ENCODE measurements at places on chromosomes 5 and 9. TPM values are rescaled to one million over a fixed set of nuclear protein-coding genes. Genes with fewer than 3 reads are reported as not detected.

DNA sequence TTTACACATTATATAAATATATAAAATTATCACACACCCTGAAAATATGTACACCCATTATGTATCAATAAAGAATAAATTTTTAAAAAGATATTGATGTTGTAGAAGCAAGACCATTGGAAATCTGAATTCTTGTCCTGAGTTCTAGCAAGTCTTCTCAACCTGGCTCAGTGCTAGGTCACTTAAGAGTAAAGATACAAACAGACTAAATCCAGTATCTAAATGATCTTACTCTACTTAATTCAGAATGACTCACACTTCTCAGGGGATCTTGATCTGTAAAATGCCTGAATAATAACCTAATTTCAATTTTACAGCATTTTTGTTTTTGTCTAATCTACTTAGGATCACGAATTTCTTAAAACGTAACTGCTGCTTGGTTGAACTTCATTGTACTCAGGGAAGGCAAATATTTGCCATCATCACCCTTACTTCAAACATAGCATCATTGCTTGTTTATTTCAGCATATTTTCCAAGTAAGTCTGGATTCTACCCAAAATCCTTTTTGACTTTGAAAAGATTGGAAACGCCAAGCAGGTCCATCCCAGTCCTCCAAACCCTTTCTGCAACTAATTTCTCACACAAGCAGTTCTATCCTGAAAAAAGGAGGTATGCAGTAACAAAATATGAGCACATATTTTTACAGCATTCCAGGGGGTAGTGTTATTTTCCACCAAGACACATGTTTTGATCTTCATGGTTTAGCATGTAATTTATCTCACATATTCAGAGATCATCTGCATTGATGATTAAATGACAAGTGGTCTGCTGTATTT, 582.6 kb downstream of the PSAT1 start:
- H3K4me3 ChIP-seq = no peak overlapping the region
- DNase-seq = peak; percentile 29
- H3K27ac ChIP-seq = peak overlapping the region; percentile 38
- H3K27me3 ChIP-seq = no peaks in the 10 kb centered on the region
- no peaks in the 10 kb centered on the region for H3K36me3 ChIP-seq

GABRB2 gene
- not detected for total RNA-seq

DNA sequence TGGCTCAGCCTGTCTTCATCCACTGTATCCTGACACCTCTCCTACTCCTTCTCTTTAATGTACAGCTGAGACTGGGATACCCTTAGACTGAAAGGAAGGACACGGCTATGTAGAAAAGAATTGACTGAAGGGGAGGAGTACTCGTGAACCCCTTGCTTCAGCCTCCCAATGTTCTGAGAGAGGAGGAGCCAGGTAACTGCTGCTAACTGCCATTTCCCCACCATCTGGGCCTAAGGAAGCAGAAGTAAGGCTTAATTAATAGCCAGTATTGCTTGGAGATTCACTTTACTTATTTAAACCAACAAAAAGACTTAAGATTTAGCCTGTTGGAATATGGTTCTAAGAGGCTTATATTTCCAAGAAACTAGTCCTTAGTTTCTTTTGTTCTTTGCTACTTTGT, 18.8 kb upstream of the RGS3 start:
- H3K4me1 ChIP-seq = no peaks in the 10 kb centered on the region
- H3K4me3 ChIP-seq = no peak overlapping the region
- H3K27ac ChIP-seq = no peak overlapping the region
- no peaks in the 10 kb centered on the region for H3K36me3 ChIP-seq

DNA sequence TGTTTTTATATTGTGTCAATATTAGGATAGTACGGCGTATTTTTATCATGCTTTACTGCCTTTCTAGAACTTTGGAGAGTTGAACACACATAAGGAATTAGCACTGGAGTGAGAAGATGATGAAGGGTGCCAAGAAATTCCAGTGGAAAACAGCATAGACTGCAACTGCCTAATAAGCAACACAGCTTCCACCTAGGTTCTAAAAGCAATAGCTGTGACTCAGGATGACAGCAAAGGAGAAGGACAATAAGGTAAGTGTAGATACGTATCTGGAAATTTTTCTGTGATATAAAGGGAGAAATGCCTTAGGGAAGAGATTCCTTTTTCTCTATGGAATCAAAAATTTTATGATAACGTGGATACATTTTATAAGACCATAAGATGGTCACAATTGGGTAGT, 7.4 kb downstream of the PTPRD start:
- H3K36me3 ChIP-seq = no peaks in the 10 kb centered on the region
- H3K27ac ChIP-seq = no peak overlapping the region
- H3K27me3 ChIP-seq = no peaks in the 10 kb centered on the region
- peak; percentile 17 for DNase-seq

DNA sequence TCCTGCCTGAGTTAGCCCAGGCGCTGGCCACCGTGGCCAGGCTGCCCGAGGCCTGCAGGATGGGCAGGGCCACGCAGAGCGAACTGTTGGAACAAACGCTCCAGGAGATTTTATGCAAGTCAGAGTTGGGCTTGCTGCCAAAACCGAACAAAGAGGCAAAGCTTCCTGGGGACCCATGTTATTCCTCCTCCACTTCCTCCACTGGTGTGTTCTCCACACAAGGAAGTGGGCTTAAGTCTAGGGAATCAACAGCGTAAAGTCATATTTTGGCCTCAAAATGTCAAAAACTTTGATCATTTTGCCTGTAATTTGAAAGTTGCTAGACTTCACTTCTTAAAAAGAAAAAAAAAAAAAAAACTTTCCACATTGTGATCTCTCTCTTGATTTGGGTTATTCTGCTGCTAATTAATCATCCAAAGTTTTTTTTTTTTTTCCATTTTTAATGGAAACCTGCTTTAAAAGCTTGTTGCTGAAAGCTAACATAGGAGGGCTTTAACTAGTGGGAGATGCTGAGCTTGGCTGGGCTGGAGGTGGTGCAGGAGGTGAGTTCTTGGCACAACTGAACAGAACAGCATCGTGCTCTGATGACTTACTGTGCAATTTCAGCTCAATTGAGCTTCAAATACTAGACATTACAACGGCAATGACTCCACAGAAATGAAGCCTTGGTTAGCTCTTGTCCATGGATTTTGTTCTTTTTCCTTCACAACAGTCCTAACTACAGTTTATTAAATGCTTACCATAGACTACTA, 73.0 kb downstream of the PTPDC1 start:
- DNase-seq = peak; percentile 38
- H3K27me3 ChIP-seq = no peaks in the 10 kb centered on the region
- no peaks in the 10 kb centered on the region for H3K36me3 ChIP-seq

GRCh38 chr5:174612686-174613085, 111.7 kb upstream of the MSX2 start:
- H3K36me3 ChIP-seq = no peaks in the 10 kb centered on the region
- no peak overlapping the region for H3K4me3 ChIP-seq
- H3K27ac ChIP-seq = no peak overlapping the region
- peak; percentile 4 for DNase-seq
- no peaks in the 10 kb centered on the region for H3K4me1 ChIP-seq

DNA sequence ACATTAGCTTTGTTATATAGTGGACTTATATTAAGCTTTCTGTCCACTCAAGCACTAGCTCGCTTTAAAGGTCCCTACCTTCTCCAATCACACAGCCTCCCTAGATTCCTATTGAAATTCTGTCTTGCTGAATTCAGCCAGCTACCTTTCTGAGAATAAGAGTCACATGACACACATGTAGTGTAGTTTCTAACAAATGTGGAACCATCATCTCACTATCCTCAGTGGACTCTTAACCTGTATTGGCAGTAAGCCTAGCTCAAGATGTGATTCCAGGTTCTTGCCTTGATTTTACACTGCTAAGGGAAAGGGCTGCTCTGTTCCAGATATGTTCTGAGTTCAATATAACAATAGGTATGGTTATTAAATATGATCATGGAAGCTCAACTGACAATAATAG, 11.4 kb downstream of the FAM219A start:
- H3K36me3 ChIP-seq = no peaks in the 10 kb centered on the region
- no peak overlapping the region for H3K27ac ChIP-seq
- H3K4me1 ChIP-seq = no peaks in the 10 kb centered on the region
- no peak for DNase-seq
- H3K27me3 ChIP-seq = no peaks in the 10 kb centered on the region

DNA sequence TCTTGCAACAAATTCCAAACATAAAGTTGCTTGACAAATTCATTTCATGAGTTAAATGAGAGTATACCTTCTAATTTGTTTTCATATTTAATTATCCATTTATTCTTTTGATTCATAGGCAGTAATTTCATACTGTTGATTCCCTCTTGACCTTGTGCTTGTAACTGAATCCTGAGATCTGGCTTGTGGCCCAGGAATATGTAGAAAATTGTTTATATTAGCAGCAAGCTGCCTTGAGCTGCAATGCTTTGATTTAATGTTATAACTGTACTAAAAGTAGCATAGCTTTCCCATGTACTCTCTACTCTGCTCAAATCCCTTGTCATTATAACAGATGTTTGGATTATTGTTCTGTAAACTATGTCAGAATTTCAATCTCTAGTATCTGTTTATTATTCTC, 780.7 kb downstream of the NR2F1-AS1 start:
- no peaks in the 10 kb centered on the region for H3K27me3 ChIP-seq
- no peak overlapping the region for H3K27ac ChIP-seq
- H3K4me1 ChIP-seq = no peaks in the 10 kb centered on the region
- no peaks in the 10 kb centered on the region for H3K36me3 ChIP-seq
- no peak overlapping the region for H3K4me3 ChIP-seq
- no peak for DNase-seq

DNA sequence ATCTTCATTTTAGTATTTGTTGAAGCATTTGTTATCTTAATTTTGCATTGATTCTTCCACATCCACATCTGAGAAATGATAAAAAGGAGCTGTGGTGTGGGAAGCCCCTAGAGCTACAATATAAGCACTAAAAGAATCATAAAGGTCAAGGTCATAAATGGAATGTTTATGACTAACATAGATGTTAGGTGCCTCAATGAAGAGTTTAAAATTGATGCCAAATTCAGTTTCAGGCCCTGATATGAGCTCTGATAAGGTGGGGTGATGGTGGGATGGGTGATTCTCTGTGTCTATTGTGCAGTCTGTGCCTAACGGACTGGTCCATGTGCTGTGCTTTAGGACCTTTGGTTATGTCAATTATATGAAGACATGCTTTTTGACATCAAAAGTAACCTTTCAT, 61.2 kb upstream of the CAMK4 start:
- H3K27me3 ChIP-seq = peaks cover 11% of the 10 kb centered on the region
- DNase-seq = no peak
- no peak overlapping the region for H3K4me3 ChIP-seq

CD72 gene
- total RNA-seq = not detected

DNA sequence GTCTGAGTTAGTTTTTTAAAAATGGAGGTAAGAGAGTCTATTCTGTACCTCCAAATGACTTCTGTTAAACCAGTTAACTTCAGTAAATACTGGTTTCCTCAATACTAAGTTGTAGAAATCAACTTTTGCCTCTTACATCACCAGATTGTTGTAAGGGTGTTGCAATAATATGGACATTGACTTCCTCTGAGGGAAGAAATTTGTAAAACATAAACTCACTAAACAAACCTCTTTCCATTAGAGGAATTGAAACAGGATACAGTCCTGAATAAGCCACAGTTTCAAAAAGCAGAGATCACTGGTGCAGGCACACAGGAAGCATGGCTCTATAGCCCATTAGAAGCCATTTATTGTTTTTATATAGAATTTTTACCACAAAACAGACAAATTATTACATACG, 32.7 kb upstream of the SLCO6A1 start:
- H3K27ac ChIP-seq = no peak overlapping the region
- H3K4me3 ChIP-seq = no peak overlapping the region
- DNase-seq = no peak
- H3K4me1 ChIP-seq = no peaks in the 10 kb centered on the region
- peaks cover 14% of the 10 kb centered on the region for H3K27me3 ChIP-seq

DNA sequence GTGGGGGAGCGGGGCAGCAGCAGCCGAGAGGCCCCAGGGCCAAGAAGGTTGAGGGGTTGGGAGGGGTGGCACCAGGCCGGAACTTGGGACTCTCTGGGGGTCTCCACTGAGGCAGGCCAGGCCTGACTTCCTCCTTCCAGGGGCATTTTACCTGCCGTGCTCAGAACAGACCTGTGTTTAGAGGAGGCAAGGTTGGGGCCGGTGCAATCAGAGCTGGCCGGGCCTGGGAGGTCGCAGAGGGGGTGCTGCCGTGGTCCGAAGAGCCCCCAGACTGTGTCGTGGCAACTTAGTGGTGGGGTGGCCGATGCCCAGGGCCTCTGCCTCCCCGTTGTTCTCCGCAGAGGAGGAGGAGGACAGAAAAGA, 21.8 kb downstream of the GLT6D1 start:
- H3K36me3 ChIP-seq = no peaks in the 10 kb centered on the region
- H3K27ac ChIP-seq = no peak overlapping the region
- H3K27me3 ChIP-seq = peaks cover 27% of the 10 kb centered on the region

- no peak for DNase-seq
- H3K36me3 ChIP-seq = no peaks in the 10 kb centered on the region
- H3K27me3 ChIP-seq = peaks cover 17% of the 10 kb centered on the region
Observed at GRCh38 chr5:58496488-58496887, 5.3 kb downstream of the GAPT start.

- no peaks in the 10 kb centered on the region for H3K27me3 ChIP-seq
- H3K36me3 ChIP-seq = no peaks in the 10 kb centered on the region
- peak overlapping the region; percentile 98 for H3K27ac ChIP-seq
Observed at GRCh38 chr9:91536211-91536691, 112.6 kb upstream of the NFIL3 start.

TAF11L10 gene
- not detected for total RNA-seq

DNA sequence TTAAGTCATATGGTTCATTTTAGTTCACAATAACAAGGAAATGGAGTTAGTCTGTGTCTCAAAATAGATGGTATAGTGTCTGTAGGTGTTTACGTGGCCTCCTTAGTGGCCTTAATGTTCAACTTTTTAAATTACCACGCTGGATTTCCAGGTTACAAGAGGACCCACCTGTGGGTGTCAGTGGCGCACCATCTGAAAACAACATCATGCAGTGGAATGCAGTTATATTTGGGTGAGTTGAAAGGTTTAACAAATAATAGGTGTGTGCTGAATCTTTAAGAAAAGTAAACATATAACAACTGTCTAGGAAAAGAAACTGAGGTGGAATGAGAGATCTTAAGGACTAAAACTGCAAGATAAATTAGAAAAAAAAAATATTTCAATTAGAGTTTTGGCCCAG, 2.9 kb downstream of the UBE2B start:
- peaks cover 11% of the 10 kb centered on the region for H3K4me1 ChIP-seq
- peak; percentile 36 for DNase-seq
- no peak overlapping the region for H3K27ac ChIP-seq
- H3K4me3 ChIP-seq = no peak overlapping the region
- H3K27me3 ChIP-seq = no peaks in the 10 kb centered on the region

PPP1R26 gene
- total RNA-seq = 30.6 TPM

Data from PC-3 (cell line).